ENCODE measurements at places on chromosomes 1 and 21.
A peak's percentile ranks its signal among the peaks of the same experiment; 100 is the strongest.

- no peak for DNase-seq
These were observed 90.8 kb upstream of the TNFSF4 start for GRCh38 chr1:173297798-173298391.

- DNase-seq: no peak
These were observed 151.1 kb upstream of the DPT start for GRCh38 chr1:168879896-168880734.

- no peak for DNase-seq
These were observed 11.9 kb downstream of the XPR1 start for GRCh38 chr1:180643693-180644092.

- DNase-seq: peak; percentile 33
These were observed 7.9 kb upstream of the ADGRB2 start for GRCh38 chr1:31771891-31772668.

DNA sequence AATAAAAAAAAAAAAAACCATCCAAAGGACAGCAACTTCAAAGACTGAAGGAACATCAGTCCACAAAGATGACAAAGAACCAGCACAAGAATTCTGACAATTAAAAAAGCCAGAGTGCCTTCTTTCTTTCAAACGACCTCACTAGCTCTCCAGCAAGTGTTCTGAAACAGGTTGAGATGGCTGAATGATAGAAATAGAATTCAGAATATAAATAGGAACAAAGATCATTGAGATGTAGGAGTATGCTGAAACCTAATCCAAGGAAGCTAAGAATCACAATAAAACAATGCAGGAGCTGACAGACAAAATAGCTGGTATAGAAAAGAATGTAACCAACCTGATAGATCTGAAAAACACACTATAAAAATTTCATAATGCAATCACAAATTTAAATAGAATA, 218.2 kb downstream of the GIPC2 start:
- DNase-seq: no peak

DNA sequence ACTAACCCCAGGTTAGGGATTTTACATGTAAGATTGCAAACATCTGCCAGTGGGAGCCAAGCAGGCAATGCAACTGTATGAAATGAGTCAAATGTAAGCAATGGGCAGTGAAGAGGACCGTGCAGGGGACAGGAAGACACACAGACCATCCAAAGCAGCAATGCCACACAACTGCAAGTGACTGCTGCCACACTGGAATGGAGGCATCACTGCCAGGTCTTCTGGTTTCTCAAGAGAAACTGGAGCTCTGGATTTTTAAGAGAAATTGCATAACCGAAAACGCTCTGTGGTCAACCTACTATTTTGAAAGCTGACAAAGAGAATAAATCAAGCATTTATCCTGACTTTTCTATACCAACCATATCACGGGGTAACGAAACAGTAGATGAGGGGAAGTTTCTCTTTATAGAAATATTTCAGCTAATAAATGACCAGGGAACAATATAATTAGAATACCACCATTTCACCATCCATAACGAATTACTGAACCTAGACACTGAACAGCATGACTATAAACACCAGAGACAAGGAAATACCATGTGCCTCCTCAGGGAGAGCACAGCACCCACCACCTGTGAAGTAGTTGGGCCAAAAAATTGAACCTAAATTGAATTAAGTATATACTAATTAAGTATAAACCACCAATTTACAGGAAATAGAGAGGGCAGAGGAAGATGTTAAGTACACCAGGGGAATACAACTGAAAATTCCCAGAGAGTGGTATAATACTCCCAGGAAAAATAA, 4.4 kb downstream of the AK2 start:
- DNase-seq: no peak

GRCh38 chr1:46179138-46180081, 3.1 kb upstream of the P3R3URF start:
- peak; percentile 18 for DNase-seq

GRCh38 chr1:54571803-54572541, 23.9 kb downstream of the ACOT11 start:
- no peak for DNase-seq

GRCh38 chr21:44697811-44698734, 1.1 kb downstream of the KRTAP10-12 start:
- DNase-seq: no peak

- no peak for DNase-seq
These were observed 195.2 kb downstream of the S1PR1 start for GRCh38 chr1:101431956-101432510.

DNA sequence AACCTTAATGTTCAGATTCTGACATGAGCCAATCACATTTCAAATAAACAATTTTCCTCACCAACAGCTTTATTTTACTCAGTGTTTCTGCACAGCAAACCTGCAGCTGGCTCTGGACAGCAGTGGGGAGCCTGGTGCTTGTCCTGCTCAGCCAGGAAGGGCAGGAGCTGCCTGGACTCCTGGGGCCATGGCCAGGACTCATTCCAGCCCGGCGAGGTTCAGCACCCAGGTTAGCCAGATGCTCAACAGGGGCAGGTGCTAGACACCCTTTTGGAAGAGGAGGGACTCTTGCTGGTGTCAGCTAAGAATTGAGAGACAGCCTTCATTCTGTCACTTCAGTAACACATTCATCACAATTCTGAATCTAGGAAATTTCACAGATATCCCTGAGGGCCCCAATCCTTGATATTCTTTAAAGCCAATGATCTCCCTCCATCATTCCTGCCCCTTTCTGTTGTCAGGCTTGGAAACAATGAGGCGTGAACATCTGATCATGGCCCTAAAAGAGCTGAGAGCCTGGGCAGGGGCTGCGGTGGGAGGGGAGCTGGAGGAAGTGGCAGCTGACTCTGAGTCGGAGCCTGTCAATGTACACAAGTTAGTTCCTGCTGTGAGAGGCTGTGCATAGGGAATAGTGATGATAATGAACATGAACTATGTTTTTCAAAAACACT, 251.3 kb downstream of the SDCCAG8 start:
- no peak for DNase-seq

DNA sequence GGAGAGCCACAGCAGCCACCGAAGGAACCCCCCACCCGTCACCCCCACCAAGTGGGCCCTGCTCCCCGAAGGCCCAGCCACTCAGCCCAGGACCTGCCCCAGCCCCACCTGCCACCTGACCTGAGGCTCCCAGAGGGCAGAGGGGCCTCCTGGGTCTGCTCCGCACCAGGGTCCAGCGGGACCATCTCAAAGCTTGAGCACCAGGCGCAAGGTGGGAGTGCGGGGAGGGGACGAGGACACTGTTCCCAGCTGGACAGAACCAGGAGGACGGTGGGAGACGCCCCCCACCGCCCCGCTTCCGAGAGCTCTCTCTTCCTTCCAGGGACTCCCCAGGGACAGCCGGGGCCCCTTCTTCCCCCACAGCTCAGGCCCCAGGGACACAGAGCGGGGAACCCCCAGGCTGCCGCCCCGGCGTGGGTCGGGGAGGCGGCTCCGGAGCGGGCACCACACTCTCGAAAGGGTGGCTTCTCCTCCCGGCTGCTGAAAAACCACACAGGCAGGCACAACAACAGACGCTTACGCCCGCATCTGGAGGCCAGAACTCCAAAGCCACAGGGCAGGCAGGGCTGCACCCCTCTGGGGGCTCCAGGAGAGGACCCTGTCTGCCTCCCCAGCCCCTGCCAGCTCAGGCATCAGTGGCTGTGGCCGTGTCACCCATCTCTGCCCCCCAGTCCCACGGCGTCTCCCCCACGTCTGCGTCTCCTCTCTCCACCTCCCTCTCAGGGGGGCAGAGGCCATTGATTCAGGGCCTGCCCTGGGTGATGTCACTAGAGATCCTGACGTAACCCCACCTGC, 1.9 kb upstream of the TTLL10 start:
- DNase-seq: no peak

DNA sequence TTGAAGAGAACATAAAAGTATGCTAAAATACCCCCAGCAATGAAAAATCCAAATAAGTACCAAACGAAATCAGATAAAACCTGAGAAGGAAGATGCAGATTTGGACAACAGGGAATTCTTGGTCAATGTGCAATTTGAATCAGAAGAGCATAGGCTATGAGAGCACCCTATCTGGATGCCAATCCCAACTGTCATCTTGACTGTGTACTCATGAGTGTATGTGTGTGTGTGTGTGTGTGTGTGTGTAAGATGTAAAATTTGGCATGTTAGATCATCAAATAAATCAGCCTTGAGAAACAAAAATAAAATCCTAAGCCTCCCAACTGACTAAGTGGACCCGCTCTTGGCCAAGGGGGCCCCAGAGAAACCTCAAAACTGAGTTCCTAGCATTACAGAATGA, 18.0 kb upstream of the SPRR2G start:
- DNase-seq: no peak
